Renal cortical epithelial cell (primary cell): ENCODE measurements at places on chromosomes 6 and 20. TPM values are rescaled to one million over a fixed set of nuclear protein-coding genes. Genes with fewer than 3 reads are reported as not detected.

GRCh38 chr6:112311950-112312547 is 35.1 kb upstream of the RFPL4B start:
- DNase-seq: no peak

DNA sequence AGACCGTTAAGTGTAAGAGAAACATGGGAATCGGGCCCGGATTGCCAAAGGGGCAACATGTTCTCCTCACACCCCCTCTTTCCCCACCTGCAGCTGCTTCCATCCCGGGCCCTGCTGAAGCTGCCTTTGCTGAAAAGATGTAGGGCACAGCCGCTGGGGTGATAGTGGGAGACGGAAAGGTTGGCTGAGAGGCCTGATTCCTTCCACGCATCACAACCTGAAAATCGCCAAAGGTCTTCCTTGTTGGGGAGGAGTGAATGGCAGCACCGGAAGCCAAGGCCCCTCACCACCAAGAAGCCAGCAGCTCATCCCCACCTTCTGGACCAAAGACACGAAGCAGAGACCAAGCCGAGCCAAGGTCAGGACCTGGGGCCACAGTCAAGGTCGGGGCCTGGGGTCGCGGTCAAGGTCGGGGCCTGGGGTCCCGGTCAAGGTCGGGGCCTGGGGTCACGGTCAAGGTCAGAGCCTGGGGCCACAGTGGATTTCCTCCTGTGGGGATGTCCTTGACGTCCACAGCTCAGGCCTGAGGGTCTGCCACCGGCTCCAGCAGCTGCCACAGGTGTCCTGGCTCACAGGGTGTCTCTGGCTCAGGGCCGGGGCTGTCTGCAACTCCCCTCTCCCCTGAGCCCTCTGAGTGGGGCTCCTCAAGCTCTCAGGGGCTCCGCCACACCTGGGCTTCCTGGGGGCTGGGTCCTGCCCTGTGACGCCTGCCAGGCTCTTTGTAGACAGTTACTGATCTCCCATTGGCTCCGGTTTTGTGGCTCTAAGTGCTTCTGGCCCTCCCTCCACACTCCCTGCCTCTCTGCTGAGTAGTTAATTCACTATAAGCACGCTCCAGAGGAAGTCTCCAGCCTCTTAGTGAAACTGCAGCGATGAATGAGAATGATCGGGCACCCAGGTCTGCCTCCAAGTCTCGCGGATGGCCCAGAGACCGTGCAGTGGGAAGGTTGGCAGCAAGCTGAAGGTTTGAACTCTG is 5.5 kb upstream of the CHRNA4 start:
- no peak for DNase-seq

- no peak for DNase-seq
Observed at GRCh38 chr20:32450484-32451061, 92.4 kb downstream of the ASXL1 start.

GRCh38 chr20:7199861-7200260 is 432.4 kb downstream of the BMP2 start:
- peak; percentile 65 for DNase-seq

- DNase-seq: peak; percentile 38
Observed at GRCh38 chr6:7721649-7722048, 4.2 kb upstream of the BMP6 start.

GRCh38 chr20:62737271-62737811 is 28.7 kb downstream of the NTSR1 start:
- DNase-seq: no peak

DNA sequence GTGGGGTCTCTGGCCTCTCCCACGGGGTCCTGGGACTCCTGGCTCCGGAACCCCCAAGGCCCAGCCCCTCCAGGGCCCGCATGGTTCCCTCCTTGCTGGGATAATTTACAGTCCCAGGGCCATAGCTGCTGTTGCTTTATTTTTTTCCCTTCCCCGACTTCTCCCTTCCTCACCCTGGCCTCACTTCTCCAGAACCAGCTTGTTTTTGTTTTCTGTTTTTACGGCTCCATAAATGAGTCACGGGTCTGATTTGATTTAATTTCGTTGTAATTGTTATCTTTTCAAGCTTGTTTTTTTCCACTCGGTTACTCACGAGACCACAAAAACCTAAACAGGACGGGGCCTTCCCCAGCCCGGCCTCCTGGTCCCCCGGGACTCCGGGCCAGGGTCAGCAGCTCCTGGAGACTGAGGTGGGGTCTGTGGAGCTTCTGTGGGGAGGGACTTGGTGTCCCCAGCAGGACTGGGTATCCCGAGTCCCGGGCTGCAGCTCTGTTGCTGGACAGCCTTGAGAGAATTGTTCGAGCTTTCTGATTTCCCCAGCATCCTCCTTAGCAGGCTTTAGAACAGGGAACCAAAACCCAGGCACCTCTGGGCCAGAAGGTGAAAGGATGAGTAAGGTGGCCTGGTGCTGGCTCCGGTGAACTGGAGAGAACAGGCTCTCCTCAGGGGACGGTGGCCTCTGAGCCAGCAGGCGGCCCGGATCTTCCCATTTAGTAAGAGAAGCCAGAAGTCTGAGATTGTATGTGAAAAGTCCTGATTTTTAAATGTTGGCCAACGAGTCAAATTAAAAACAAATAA is 94.9 kb downstream of the CEBPB start:
- DNase-seq: peak; percentile 90

- no peak for DNase-seq
Observed at GRCh38 chr6:138008791-138009190, 98.4 kb downstream of the PERP start.

DNA sequence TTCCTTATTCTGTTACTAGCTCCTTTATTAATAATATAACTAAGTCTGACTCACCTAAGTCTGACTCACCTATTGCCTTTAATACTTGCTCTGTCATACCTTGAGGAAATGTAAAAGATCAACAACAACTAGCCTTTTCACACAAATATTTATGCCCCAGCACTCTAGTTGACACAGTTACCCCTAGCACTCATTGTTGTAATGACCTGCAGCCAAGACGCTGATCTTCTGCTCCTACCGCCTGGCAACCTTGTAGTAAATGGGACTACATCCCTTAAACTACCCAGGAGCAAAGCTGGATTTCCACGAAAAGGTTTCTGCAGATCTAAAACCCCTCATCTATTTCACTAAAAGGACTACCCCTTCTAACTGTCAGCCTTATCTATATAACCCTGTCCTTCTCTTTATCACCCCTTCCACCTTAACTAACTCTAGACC is 90.0 kb downstream of the PLG start:
- peak; percentile 70 for DNase-seq

RAD21L1 gene
- total RNA-seq: 0.35 TPM in 1 of 2 replicates, not detected in the other

CHD6 gene
- total RNA-seq: 12.7 and 45.5 TPM in 2 replicates

SUMO4 gene
- 3.2 TPM in 1 of 2 replicates, not detected in the other for total RNA-seq

SAPCD1 gene
- total RNA-seq: 0.50 and 0.69 TPM in 2 replicates
